ENCODE measurements at places on chromosomes 3 and 15.
A peak's percentile ranks its signal among the peaks of the same experiment; 100 is the strongest.

DNA sequence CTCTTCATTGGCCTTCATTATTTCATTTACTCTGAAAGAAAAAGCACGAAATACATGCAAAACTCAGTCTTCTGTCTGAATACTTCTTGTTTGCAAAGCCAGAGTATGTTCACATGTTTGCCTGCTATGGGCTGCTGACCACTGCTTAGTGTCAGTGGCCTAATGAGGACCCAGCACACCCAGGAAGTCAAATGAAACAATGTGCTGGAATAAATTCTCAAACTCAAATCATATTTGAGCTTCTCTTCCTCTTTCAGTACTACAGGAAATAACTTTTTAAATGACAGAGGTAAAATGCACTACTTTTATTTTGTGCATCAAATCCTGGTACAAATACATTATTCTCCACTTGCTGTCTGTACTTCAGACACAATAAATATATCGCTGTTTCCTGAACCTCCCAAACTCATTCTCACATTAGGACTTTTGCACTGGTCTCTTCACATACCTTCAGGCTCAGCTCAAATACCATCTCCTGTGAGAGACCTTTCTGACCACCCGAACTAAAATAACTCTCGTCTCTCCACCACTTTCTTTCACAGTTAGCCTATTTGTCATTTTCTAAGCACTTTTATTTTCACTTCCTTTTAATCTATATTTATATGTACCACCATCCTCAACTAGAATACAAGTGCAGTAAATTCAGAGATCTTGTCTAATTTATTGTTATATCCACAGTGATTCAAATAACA is 176.8 kb downstream of the TUSC7 start:
- DNase-seq, result no peak

DNA sequence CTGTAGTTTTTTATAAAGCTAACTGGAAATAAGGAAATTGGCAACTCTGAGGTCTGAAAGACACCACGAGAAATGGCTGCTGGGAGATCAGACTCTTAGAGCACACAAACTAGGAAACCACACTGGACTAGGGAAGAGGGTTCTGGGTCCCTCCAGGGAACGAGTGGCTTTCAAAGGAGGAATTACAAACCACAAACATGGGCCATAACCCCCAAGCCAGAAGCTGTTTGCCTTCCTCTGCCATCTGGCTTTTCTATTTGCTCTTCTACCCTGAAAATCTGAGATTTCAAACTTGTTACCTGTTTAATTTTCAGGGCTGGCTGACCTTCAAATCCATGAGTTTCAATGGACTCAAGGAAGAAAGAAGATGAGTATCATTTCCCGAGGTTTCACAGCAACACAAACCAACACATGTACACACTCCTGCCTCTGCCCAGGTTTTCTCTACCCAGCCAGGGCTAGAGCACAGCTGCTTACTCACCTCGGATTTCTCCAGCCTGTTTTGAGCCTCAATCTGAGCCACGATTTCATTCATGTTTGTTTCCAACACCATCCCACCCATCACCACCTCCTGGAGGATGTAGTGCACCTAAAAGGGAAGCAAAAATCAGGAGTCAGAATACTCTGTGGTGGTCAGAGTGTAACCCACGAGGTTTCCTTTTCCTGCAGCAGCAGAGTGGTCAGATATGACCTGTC is 22.6 kb upstream of the ANPEP start:
- peak; percentile 60 for DNase-seq

GRCh38 chr3:141452045-141452444 is 34.8 kb upstream of the RASA2 start:
- DNase-seq, result peak; percentile 55

DNA sequence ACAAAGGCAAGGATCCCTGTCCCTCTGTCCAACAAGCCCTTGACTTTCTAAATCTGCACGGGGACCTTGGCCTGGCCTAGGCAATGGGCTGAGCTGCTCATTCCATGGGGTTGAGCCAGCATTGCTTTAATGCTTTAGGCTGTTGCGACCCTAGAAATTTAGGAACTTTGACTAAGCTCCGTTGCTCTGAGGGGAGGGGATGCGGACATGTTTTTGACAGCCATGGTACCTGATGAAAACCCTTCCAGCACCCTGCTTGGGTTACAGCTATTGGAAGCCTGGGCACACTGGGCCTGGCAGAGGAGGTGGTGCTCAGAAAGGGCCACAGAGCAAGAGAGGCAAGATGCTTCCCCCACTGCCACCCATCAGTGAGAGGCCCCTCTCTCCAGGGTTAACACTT is 37.1 kb downstream of the SYNM start:
- no peak for DNase-seq

- no peak for DNase-seq
These were observed 123.4 kb downstream of the SEC22A start for GRCh38 chr3:123324880-123325765.

DNA sequence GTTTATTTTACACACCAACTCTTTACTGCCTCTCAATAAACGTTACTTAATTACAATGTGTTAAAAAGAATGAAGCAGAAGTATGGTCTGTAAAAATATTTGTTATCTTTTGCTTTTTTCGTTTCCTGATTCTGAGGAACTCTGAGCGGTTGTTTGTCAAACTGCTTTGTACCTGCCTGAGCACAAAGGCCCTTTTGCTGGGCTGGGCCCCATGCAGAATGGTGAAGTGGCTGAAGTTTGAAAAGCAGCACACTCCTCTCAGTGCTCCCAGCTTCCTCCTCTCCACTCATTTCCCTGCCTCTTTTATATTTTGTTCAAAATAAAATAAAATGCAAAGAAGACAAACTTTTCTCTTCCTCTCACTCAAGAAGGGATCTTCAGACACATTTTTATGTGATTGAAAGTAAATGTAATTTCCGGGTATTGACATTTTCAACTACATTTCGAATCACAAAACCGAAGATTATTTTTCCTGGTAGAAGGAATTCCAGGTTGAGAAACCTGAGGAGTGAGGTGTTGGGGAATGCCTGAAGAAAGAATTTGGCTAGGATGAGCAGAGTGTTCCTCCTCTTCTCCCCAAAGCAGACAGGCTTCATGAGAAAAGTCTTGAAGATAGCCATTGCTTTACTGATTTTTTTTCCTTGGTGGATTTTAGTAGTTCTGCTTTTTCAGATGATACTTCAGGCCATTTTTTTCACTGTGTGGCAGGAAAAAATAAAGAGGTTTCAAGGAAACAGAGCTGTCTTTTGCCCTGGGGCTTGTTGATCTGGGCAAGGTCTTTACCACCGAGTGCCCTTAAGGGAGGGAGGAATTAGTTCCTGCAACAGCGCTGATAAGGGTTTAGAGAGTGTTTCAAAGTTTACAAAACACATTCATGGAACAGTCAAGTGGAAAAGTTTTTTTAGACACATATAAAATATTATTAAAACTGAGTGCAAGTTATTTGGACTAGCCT is 229.8 kb downstream of the NFKBIZ start:
- no peak for DNase-seq

- DNase-seq, result peak; percentile 97
These were observed 311.3 kb downstream of the SLC9A9 start for GRCh38 chr3:143536817-143537535.

DNA sequence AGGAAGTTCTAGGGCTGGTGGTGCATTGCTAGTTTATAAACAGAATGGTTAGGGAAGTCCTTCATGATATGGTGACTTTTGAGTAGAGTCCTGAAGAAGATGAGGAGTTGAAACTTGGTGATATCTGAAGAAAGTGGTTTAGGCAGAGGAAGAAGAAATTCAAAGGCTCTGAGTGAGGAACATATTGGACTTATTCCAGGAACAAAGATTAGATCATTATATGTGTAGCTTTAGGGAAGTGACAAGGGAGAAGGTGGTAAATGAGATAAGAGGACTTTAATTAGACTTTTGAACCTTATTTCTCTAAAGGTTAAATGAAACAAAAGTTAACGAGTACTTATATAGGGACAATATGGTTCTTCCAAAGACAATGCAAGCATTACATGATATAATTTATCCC is 286.7 kb downstream of the DOCK3 start:
- no peak for DNase-seq

- DNase-seq, result no peak
These were observed 34.7 kb upstream of the SH3BP5 start for GRCh38 chr3:15367059-15367458.

GRCh38 chr3:140276703-140277102 is 341.7 kb downstream of the CLSTN2 start:
- DNase-seq, result peak; percentile 8

DNA sequence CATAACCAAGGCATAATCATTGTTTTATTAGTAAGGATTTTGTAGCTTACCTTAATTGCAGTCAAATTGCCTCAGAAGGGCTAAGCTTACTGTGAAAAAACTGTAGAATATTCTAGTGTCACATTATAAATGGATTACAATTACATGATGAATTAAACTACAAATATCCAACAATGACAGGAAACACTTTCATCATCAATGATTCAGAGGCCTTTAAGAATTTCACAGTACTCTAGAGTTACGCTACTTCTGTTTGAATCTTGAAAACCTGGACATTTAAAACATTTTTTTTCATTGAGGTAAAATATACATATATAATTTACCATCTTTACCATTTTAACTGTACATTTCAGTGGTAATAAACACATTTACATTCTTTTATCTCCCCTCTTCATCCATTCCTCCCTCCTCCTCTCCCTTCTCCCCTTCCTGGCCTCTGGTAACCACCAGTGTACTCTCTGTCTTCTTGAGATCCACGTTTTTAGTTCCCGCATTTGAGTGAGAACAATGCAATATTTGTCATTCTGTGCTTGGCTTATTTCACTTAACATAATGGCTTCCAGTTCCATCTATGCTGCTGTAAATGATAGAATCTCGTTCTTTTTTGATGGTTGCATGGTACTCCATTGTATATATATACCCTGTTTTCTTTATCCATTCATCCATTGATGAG is 54.7 kb downstream of the GJD2 start:
- DNase-seq, result no peak
